ENCODE measurements at places on chromosomes 7 and 10.

DNA sequence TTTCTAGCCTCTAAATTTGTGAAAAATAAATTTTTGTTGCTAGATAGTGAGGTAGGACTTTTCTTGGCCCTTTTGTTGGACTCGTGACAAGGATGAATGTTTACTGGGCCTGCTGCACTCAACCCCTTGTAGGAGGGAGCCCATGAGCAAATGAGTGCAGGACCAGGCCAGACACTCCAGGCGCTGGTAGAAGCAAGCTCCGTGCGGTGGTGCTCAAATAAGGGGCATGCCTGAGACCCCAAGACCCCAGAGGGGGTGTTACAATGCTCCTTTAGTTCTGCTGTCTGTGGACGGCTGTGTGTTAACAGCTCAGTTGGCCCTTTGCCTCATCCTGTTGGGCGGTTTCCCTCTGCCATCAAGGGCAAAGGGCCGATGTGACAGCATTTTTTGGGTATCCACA, 1195.3 kb upstream of the PHF14 start:
- no peak for DNase-seq

DNA sequence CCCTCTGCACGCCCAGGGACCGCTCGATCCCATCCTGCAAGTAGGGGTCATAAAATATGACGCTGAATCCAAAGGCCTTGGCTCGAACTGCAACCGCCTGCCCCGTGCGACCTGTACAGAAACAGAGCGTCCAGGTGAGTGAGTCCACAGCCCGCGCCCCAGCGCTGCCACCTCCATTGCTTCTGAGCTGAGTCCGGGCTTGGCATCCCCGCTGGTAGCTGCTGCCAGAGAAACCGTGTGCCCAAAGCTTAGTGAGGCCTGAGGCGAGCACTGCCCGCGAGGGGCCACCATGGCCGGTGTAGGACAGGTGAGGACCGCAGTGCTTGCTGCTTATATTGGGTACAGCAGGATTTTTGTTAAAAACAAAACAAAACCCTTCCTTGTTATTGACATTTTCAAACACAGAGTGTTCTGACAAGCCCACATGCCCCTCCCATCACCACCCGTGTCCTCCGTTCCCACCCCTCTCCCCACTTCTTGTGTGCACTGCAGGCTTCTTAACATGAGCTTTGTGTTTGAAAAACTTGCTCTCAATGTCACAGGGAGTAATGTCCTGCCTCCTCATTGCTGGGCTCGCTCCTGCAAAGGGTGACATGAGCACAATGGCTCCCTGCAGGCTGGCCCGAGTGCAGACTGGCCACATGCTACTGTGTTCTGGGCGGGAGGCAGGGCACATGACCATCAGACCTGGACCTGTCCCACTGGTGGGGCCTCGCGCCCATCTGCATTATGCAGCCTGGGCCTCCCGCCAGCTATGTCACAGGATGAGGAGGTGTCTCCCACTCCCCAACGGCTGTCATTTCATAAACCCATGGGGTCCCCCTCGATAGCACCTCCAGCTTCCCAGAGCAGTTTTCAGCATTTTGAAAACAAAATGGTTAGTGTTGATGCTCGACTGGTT, 52.9 kb downstream of the ZRANB1 start:
- DNase-seq = no peak

GRCh38 chr7:141573511-141573910, 22.3 kb downstream of the AGK start:
- DNase-seq = no peak

GRCh38 chr10:26528715-26529393, 90.7 kb downstream of the APBB1IP start:
- no peak for DNase-seq
